Mesothelial cell of epicardium (in vitro differentiated cells): ENCODE measurements at places on chromosomes 12 and 14. TPM values are rescaled to one million over a fixed set of nuclear protein-coding genes. Genes with fewer than 3 reads are reported as not detected.

CLEC2D gene
- total RNA-seq, result 20.7 to 21.8 TPM (median 21.7 TPM) in 3 replicates

TECPR2 gene
- total RNA-seq, result 29.8 to 35.0 TPM (median 30.0 TPM) in 3 replicates

POTEM gene
- not detected in 3 replicates for total RNA-seq

TNS2 gene
- total RNA-seq, result 78.8 to 91.7 TPM (median 86.4 TPM) in 3 replicates

SYCP3 gene
- total RNA-seq, result 0.14 to 0.16 TPM (median 0.16 TPM) in 3 replicates

DNA sequence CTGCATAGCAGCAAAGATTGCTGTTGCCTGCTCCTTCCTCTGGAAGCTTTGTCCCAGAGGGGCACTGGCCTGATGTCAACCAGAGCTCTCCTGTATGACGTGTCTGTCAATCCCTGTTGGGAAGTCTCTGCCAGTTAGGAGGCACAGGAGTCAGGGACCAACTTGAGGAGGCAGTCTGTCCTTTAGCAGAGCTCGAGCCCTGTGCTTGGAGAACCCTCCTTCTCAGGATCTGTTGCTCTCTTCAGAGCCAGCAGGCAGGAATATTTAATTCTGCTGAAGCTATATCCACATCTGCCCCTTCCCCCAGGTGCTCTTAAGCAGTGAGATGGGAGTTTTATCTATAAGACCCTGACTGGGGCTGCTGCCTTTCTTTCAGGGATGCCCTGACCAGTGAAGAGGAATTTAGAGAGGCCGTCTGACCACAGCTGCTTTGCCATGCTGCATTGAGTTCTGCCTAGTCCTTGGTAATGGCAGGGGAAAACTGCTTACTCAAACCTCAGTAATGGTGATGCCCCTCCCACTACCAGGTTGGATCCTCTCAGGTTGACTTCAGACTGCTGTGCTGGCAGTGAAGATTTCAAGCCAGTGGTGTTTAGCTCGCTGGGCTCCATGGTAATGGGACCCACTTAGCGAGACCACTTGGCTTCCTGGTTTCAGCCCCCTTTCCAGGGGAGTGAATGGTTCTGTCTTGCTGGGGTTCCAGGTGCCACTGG lies 218.6 kb upstream of the SLC38A2 start:
- DNase-seq, result no peak

- DNase-seq, result no peak
Measured at GRCh38 chr14:65153101-65153500, 50.8 kb upstream of the MAX start.
